GM12878 (cell line): ENCODE measurements at places on chromosomes 12 and 14.

GRCh38 chr14:104130974-104131651 is 7.3 kb upstream of the KIF26A start:
- DNase-seq: no peak

DNA sequence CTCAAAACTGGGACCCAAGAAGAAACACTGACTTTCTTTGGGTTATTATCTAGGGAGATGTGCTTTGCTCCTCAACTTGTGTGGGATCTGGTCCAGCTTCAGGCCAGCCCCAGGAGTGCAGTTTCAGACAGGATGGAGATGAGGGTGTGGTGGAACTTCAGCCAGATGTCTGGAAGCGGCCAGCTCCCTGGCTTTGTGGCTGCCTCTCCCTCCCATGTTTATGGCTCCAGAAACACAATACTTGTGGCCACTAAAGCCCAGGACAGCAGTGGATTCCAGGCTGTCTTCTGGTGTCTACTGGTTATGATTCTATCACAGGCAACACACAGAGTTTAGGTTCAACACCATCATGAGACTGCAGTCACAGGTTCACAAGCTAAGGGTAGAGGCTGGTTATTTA is 44.2 kb upstream of the EMP1 start:
- DNase-seq: no peak

DNA sequence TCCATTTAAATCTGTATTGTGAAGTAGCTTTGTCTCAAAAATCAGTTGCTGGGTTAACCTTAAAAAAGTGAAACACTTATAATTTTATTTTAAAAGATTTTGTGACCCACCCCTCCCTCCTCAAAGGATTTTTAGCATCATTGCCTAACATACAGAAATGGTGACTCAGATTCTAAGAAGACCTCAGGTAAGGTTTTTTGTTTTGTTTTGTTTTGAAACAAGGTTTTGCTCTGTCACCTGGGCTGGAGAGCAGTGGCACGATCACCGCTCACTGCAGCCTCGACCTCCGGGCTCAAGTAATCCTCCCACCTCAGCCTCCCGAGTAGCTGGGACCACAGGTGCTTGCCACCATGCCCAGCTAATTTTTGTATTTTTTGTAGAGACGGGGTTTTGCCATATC is 74.2 kb downstream of the GNS start:
- DNase-seq: no peak

DNA sequence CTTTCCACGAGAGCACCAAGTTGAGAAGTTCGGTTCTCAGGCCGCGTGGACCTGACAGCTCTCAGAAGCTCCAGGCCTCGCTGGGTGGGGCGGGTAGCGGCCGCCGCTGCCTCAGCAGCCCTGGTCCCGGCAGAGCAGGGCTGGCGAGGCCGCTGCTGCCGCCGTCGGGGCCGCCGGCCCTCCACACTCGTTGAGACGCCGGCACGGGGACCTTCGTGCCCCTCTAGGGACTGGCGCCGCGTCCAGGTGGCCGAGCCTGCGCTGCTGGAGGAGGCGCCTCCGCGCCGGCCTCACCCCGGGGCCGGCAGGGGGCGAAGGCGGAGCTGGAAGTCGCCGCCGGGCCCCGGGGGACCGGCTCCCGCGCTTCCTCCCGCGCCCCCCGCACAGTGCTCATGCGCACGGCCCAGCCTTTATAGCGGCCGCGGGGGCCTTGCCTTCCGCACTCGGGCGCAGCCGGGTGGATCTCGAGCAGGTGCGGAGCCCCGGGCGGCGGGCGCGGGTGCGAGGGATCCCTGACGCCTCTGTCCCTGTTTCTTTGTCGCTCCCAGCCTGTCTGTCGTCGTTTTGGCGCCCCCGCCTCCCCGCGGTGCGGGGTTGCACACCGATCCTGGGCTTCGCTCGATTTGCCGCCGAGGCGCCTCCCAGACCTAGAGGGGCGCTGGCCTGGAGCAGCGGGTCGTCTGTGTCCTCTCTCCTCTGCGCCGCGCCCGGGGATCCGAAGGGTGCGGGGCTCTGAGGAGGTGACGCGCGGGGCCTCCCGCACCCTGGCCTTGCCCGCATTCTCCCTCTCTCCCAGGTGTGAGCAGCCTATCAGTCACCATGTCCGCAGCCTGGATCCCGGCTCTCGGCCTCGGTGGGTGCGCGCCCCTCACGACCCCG is at the start of gene COCH:
Gene COCH, plus strand, starts transcription at position 440 of the 879 bp plus-strand sequence. Its CDS starts 380 bp downstream, at position 820.
- DNase-seq: no peak

- DNase-seq: no peak
Observed at GRCh38 chr14:94897082-94897481, 127.2 kb upstream of the GSC start.

GRCh38 chr12:2289525-2289924 is 236.7 kb downstream of the CACNA1C start:
- no peak for DNase-seq

- DNase-seq: peak; percentile 76
Observed at GRCh38 chr12:47868552-47869031, 36.2 kb downstream of the VDR start.

- no peak for DNase-seq
Observed at GRCh38 chr14:94932589-94932988, 162.7 kb upstream of the GSC start.
